ENCODE measurements at places on chromosomes 1 and 21.

GRCh38 chr1:55057270-55057955, 18.1 kb downstream of the PCSK9 start:
- no peak for DNase-seq

GRCh38 chr1:150578272-150579109, 919 bp downstream of the MCL1 start:
- peak; percentile 48 for DNase-seq

GRCh38 chr21:41755258-41755933, 11.5 kb downstream of the RIPK4 start:
- no peak for DNase-seq

GRCh38 chr1:48776393-48777218, at the start of gene BEND5:
Gene BEND5 (minus strand): TSS chr1:48776891. CDS start chr1:48776831, 60 bp downstream.
- DNase-seq, result no peak

DNA sequence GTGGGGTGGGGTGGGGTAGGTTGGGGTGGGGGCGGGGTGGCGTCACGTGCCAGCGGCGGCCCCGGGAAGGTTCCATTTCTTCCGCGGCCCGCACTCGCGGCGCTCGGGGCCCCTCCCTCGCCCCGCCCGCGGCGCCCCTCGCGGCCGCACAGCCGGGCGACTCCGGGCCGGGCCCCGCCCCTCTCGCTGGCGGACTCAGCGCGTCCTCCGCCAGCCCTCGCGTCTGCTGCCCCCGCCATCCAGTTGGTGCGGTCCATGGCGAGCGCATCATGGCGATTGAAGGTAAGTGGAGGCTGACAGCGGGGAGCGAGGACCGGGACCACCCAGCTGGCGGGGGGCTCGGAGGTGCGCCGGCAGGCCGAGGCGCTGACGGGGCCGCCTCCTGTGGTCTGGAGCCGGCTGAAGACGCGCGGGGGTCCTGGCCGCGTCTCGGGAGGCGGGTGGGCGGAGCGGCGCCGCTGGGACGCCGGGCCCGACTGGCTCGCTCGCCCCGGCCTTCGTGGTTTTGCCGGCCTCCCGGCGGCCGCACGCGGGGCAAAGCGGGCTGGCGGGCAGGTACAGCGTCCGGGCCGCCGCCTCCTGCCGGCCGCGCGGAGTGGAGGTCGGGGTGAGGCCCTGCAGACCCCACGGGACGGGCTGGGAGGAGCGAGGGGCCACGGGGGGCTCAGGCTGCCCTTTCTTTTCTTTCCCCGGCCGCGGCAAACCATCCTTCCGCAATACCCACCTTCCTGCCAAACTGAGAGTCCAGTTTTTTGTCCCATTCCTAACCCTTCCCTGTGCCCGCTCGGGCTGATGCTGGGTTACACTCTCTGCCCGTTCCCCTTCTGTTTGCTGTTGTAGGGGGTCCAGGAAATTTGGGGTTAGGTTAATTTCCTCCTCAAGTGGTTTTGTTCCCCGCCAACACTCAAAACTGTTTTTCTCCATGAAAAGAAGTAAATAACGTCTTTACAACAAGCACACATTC, at the start of gene SYT14:
Gene SYT14, plus strand, starts transcription at position 222 of the 964 bp plus-strand sequence. Its CDS starts 48 bp downstream, at position 270.
- no peak for DNase-seq

DNA sequence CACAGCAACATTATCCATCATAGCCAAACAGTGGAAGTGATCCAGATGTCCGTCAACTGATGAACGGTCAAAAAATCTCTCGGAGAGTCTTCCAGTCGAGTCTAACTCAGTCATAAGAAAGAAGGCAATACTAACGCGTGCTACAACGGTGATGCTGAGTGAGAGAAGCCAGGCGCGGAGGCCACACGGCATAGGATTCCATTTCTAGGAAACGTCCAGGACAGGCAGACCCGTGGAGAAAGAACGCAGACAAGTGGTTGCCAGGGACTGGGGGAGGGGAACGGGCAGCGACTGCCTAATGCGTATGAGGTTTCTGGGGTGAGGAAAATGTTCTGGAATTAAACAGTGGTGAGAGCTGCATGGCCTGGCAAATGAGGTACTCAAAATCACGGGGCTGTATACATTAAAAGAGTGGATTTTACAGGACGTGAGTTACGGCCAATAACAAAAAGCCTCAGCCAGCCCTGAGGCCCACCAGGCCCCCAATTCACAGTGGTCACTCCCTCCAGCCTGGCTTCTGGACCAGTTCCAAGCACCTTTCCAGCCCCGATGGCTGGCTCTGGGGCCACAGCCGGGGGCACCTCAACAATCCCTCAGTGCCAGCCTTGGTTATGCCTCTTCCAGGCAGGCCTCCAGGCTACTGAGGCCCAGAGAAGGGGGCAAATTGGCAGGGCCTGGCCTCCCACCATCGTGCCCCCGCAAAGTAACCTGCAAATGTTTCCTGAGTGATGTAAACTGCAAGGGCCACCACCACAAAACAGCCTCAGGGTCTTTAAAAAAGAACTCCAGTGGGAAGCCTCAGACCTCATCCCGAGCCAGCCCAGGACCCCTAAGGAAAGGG, 3.4 kb downstream of the WNT9A start:
- DNase-seq, result no peak

- DNase-seq, result no peak
Observed at GRCh38 chr1:49356594-49356993, 579.9 kb upstream of the BEND5 start.

DNA sequence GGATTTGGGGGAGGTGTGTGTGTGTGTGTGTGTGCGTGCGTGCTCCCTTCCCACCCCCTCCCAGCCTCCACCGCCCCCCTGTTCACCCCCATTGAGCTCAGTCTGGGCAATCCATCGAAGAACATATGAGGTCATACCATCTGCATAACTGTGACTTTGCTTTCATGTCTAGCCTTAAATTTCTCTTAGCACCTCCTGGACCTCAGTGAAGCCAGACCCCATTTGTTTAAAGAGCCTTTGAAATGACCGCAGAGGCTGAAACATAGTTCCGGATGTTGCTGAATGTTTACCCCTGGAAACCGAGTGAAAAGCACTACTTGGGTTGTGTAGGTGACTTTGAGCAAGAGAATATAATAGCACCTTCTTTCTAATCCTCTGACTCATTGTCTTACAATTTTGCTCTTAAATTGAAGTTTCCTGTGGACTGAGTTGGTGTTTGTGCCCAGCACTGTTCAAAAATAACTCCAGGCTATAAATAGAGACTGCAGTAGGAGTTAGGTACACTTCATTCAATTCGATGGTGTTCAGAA, 75.4 kb downstream of the UBE4B start:
- no peak for DNase-seq

DNA sequence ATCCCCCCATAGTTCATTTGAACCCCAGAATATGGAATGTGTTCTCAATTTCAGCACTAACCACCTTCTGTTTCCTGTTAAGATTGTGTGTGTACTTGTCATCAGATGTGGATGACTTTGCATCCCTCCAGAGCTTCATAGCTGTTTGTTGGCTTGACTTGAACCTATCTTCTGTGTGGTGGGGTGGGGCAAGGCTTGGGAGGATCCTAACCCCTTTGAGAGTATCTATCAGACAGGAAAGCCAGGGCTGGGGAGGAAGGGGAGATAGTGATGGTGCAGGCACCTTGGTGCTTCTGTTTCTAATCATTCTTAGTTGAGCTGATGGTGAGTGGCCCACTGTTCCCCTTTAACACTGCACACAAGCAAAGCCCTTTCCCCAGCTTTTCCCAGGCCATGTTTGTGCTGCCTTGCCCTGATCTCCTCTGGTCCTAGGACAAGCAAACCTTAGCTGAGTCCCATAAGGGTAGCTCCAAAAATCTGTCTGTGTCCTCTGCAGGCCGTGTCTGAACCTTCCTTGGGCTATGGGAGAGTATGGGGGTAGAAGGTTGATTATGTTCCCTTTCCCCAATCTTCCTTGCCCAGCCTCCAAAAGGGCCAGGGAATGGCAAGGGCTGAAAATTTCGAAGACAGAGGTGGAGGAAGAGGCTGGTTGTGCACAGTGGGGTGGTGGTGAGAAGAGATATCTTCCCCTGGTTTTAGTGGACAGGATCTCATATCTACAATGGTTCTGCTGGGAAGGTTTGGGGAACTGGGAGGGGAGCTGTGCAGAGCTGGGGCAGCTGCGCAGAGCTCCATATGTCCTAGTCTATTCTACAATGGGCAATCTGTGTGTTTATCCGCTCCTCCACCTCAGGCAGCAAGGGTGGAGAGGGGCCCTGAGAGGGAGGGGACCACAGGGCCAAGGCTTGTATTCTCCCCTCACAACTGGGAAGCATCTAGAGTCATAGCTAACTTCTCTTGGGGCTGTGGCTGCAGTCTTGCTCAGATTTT, 1.4 kb downstream of the NHLH1 start:
- no peak for DNase-seq

DNA sequence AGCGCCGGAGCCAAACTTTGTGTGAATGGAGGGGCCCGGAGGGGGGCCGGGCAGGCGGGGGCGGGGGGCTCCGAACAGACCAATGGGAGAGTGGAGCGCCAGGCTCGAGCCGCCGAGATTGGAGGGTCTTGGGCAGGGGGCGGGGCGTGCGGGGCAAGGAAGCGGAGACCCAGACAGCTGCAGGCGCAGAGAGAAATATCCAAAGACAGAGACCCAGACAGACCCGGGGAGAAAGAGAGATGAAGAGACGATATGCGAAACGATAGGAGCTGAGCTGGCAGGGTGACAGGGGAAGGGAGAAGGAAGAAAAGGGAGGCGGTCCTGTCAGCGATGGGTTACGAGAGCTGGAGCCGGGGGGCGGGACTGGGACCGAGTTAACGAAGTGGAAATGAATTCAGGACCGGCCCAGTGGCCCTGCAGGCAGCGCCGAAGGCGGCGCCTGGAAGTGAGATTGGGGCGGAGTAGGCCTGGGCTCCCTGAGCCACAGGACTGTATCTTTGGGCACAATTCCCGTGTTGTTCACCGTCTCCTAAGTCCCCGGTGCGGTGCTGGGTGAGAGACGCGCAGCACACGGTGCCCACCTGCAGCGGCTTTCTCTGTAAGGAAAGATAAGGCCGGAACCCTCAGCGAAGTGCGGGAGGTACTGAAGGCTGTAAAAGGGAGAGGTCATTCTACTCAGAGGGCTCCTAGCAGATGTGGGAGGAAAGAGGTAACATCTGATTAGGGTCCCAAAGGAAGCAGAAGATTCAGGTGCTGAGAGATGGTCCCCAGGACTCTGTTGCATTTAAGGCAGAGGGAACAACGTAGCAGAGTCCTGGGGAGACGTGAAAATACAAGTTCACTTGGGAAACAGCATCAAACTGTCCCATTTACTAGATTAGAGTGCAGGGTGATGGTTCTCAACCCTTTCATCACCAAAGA, 543 bp upstream of the KCNJ10 start:
- peak; percentile 12 for DNase-seq

GRCh38 chr1:59261537-59261936, 35.4 kb upstream of the FGGY start:
- no peak for DNase-seq

- no peak for DNase-seq
Observed at GRCh38 chr1:168672278-168672677, 56.7 kb downstream of the DPT start.

DNA sequence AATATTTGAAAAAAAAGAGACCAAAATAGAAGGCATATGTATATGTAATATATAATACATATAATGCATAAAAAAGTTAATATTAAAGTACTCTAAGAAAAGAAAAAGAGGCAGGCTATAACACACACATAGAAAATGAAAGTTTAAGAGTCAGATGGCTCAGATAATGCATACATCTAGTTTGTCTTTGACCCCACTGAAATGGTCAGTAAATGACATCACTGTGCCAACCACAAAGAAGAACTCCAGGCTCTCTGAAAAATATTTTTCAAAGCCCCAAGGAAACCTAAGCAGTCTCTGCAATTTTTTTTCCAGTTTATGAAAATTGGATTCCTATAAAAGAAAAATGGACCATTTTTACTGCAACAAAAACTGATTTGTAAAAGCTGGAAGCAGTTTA, 55.4 kb upstream of the SCYL3 start:
- DNase-seq, result no peak

- DNase-seq, result no peak
Observed at GRCh38 chr1:202193614-202194327, at the start of gene LGR6. Gene LGR6 (plus strand): TSS chr1:202193799. CDS start chr1:202193990, 191 bp downstream.

DNA sequence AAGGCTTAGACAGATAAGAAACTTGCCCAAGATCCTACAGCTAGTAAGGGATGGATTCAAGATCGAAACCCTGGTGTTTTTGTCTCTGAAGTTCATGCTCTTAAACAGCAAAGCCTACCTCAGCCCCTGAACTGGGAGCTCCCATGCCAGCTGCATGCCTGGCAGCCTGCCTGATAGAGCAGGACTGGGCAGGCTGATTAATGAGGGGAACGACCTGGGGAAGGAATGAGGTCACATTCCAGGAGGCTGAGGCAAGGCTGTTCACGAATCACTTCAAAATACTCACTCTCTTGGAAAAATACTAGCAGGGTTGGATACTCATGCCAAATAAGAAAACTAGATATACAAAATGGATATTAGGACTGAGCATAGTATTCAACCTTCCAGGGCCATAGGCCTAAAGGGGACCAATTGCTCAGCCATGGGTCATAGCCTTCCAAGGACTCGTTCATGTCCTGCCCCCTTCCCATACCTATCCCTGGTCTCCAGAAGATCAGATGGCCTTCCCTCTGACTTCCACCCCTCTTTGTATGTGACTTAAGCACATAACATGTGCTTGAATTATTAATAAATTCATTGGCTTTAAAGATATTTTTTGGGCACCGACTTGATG, 15.6 kb upstream of the TACSTD2 start:
- no peak for DNase-seq

GRCh38 chr1:17527036-17527914, 12.2 kb upstream of the ARHGEF10L start:
- no peak for DNase-seq

DNA sequence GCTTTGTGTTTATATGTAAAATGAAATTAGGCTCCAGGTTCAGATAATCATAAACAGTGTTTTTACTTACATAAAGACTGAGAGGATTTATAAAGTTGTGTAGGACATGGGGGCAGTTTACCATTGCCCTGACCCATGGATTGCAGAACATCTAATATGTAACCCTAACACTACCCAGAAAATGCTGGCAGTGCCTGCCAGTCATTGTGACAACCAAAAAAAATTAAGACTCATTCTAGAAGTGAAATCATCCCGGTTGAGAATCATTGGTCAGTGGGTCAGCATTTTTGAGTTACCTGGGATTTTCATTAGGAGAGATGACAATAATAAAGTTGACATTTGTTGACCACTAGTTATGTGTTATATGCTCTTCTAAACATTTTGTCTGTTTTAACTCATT, 31.2 kb upstream of the THEM4 start:
- no peak for DNase-seq

- no peak for DNase-seq
Observed at GRCh38 chr1:54287176-54287650, 87.2 kb downstream of the MRPL37 start.

DNA sequence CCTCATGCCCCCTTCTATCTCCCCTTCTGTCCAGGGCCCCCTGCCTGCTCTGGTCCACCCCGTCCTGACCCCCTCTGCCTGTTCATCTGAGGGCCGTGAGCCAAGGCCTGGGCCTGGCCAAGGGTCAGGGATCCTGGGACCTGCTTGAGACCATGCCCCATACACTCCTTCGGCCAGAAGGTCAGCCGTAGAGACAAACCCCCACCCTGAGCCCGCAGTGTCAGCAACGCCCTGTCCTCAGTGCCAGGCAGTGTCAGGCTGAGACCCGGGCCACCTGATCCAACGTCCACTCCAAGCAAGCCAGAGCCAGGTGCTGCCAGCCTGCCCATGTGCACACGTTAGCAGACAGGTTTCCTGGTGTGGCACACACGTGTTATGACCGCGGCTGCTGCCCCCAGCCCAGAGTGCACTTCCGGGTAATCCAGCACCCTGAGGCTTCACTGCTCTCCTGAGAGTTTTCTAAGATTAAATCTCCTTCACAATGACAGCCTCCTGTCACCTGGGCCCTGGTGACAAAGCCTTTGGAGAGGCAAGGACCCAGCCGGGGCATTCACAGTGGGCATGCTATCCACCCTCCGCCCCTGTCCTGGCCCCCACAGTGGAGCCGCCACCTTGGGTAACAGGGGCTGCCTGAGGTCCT, 10.1 kb upstream of the SAMD11 start:
- DNase-seq, result no peak

- DNase-seq, result no peak
Observed at GRCh38 chr1:25517476-25518394, 25.7 kb upstream of the LDLRAP1 start.

Measured in stimulated activated CD4-positive, alpha-beta T cell treated with anti-CD3 and anti-CD28 coated beads, Interleukin-1b, Interleukin-23, amount 100 ng/mL, for 24 hours (primary cell).